ENCODE measurements at places on chromosomes 2 and 18. TPM values are rescaled to one million over a fixed set of nuclear protein-coding genes. Genes with fewer than 3 reads are reported as not detected.

GRCh38 chr2:238646281-238646680 lies 201.6 kb upstream of the TWIST2 start:
- no peak for DNase-seq

DNA sequence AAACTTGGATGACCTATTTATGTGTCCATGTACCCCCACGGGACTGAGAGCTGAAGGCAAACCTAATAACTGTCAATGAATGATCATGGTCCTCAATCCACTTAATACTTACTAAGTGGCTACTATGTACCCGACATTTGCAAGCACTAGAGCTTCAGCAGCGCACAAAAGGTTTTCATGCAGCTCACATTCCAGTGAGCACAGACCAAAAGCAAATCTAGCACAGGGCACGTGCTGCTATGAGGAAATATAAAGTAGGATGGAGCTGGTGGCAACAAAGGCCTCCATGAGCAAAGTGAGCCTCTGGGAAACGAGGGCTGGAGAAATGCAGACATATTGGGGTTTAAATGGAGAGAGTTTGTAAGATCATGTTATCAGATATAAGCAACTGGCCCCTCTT lies 3.5 kb downstream of the SLC40A1 start:
- DNase-seq = no peak

DNA sequence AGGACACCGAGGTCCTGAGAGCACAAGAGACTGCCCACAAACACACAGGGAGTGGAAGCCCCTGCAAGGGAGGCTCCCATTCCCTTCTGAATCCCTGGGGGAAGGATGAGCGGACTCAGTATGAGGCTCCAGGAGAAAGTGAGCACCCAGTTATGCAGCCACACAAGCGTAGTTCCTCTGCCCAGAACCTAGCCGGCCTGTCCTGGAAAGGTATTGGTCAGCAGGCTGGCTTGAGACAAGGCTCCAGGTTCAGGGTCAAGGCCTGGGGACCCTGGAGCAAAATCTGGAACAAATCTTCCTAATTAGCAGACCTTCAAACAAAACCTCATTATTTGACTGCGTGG lies 1.2 kb upstream of the CAPG start:
- DNase-seq = no peak

- DNase-seq = no peak
These were observed 33.6 kb upstream of the ATP6V1B1 start for GRCh38 chr2:70902067-70902442.

DNA sequence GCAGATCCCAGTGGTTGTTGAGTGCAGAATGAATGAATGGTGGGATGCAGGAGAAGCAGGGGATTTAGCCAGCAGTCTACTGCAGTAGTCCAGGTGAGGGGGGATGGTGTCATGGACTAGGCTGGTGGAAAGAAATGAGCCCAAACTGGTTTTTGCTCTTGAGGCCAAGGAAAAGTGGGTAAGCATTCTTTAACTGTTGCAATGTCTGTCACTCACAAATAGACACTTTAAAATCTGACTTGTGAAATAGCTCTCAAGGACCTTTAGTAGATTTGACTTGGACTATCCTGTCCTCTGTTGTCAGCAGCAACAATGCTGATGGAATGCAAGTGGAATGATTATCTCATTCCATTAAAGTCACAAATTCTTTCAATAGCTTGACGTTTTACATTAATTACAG lies 37.5 kb upstream of the STK17B start:
- DNase-seq = no peak

GRCh38 chr18:65403534-65403933 lies 347.3 kb upstream of the CDH7 start:
- DNase-seq = no peak

DNA sequence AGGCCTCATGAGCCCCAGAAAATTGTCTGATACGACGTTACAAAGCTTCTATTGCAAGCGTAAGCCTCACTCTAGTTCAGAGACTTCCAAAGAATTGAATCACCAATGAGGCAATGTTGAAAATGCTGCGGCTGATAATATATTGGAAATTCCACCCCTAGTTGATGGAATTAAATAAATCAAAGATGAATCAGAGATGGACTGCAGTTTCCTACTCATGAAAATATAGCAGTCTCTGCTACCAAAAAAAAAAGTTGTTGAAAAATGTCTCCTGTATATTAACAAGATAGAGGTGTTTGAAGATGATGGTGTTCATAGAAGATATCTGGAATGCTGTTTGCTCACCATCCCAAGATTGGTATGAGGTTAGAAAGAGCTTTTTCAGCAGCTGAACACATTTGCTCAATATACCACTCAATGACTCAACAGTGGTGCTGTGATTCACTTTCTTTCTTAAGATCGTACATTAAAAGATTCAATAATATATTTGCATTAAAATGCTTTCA lies 99.8 kb upstream of the ARHGAP28 start:
- DNase-seq = no peak

DNA sequence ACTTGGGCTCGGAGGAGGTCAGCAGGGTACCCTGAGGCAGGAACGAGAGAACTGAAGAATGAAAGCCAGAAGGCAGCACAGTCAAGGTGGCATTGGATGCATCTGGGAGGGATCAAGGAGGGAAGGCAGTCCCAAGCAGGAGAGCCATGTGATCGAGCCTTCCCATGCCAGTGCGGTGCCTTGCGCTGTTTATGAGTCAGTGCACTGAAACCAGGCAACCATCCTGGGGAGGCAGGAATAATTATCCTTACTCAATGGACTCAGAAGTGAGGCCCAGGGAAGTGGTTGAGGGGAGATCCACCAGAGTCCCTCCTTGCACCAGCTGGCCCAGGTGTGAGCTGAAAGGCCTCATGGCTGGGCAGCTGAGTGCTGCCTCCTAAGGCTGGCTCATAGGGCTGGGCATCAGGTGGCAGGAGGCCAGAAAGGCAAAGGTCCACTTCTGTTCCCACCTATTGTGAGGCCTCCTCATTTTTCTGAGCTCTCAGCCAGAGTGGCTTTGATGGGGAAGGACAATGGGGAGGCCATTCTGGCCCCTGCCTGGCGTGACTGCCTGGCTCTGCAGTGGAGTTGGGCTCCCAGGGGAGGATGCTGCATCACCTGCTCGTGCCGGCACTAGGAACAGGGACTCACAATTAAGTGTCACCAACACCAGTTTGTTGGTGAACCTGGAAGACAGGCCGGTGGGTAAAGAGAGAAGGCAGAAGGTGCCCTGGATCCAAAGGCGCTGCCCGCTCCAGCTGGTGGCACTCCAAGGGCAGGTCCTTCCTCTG lies 82.3 kb downstream of the TFCP2L1 start:
- peak; percentile 23 for DNase-seq

DNA sequence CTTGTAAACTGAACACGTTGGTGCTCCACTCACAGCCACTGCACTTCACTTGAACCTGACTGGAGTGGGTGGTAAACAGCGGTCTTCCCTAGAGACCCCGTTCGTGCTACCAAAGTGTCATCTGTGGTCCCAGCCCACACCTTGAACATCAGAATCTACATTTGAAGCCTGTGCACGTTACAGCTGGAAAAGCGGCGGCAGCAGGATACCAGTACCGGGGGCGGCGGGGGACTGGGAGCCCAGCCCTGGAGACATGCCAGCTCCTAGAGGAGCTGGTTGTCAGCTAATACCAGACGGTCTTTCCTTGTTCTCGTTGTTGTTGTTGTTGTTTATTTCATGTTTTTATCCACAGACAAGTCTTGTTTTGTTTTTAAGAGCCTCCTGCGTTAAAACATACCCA lies 156.7 kb downstream of the WDSUB1 start:
- DNase-seq = no peak

DNA sequence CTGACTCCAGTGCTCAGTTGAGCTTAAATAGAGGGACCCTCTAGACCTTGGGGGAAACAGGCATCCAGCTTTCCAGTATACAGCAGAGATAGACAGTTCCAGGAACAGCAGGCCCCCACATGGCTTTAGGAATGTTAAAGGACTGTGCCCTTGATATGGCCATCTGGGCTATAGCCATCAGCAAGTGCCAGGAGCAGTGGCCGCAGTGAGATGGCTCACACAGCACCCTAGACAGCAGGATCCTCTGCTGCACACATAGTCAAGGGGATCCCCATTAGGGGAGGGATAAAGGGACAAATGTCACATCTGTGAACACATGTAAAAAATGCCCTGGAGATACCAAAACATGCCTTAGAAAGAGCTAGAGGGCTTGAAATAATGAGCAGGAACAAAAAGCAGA lies 213.4 kb downstream of the PTH2R start:
- no peak for DNase-seq

DNA sequence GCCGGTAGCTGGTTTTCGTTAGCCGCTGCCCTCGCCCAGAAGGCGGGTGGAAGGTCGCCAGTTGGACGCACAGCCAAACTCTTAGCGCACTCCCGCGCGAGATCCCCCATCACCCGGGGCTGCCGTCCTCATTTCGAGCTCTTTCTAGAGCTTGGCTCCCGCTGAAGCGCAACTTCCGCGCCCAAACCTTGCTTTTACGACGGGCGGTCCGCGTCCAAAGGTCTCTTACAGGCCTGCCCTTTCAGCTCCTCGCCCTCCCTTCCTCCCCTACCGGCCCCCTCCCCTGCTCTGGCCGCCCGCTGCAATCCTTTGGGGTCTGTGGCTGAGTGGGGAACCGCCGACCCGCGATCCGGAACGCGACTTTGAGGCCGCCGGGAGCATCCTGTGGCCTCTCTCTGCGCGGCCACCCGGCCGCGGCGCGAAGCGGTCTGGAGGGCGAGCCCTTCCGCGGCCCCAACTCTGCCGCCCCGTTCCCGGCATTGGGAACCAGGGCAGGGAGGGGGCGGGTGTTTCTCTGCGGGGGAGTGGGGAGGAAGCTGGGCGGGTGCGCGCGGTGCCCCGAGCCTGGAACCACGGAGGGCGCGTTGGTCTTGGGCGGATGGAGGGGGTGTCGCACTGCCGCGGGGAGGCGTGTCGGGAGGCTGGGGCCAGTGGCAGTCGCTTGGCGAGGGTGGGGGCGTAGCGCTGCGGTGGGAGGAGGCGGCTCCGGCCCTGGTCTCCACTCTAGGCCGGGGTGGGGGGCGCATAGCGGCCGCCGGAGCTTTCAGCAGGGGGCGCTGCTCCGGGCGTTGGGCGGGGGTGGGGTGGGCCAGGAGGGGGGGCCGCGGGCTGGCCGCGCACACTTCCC lies at the start of gene GDF7:
GDF7 (plus strand) TSS at position 841 of the 847 bp plus-strand sequence. CDS start 96 bp downstream, outside the sequence.
- DNase-seq = no peak

- DNase-seq = peak; percentile 17
These were observed 43.2 kb downstream of the SLC5A7 start for GRCh38 chr2:108029496-108029895.

- DNase-seq = no peak
These were observed 17.1 kb downstream of the PSD4 start for GRCh38 chr2:113190871-113191270.

GRCh38 chr2:226427538-226428307 lies 371.9 kb downstream of the IRS1 start:
- DNase-seq = no peak

DNA sequence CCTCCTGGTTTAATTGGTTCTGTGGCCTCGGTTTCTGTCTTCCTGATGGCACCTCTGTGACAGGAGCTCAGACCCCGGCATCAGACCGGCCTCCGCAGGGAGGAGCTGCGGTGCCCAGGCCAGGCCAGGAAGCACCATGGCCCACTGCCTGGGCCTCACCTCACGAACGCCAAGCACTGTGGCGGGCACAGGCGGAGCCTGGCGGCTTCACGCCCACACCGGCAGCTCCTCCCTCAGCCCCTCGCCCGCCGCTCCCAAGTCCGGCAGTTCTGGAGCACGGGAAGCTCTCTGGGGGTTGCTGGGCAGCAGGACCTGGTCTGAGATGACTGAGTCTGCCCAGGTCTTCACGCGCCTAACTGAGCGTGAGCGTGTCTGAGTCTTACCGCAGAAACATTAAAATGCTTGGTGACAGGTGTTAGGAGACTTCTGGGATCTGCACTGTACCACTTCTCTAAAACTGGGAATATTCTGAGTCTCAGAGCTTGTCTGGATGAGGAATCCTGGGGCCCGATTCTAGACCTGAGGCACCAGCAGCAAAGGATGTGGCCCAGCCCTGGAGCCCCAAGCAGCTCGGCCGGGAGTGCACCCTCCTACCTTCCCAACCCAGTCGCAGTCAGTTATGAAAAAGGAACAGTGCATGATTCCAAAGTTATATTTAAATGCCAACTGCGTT lies 21.9 kb downstream of the RTP5 start:
- no peak for DNase-seq

DNA sequence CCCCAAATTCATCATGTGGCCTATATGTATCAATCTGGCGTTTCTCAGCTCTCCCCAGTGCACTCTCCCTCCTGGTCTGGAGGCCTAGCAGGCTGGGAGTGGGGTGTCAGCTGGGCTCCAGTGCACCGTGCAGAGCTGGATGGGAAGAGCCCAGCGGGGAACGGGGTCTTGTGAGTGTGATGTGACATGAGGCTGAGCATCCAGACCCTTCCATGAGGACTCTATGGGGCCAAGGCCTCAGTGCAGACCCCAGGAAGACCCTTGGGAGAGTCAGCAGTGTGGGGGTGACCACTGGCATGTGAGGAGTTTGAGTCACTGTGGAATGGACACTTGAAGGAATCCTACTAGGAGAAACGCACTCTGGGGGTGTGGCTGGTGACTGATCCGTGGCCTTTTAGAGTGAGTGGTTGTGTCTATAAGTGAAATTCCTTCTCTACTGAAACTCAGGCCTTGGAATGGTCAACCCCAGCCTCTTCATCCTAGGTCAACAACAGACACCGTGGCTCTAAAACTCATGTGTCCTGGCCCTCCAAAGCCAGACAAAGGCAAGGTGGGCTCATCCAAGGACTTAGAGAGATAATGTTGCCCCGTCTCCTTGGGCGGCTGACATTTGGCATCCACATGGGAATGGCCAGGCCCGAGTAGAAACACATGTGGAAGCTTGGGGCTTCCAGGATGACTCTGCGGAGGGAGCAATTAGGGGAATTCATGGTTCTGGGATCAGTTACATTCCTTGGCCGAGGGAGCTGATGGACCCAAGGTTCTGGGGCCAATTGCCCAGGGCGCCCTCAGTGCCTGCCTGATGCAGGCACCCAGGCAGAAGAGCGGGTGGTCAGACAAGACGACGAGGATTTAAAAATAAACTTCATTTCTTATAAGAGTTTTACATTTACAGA lies 156.0 kb upstream of the TWIST2 start:
- DNase-seq = no peak

DNA sequence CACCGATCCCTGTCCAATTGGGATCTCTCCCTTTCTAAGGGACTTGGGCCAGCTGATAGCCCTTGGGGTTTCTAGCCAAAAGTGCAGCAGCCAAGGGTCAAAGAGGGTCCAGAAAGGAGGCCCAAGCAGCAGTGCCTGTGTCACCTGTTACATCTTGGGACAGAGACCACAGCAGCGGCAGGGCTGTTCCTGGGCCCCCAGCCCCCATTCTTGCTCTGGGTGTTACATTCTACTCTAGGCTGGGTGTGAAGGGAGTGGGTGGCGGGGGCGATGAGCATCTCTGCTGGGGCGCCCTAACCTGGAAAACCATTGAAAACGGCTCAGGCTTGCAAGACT lies 1.2 kb downstream of the PAX3 start:
- no peak for DNase-seq

GRCh38 chr2:3481736-3482362 lies 37.5 kb downstream of the ADI1 start:
- DNase-seq = no peak

- peak; percentile 75 for DNase-seq
These were observed 127.0 kb downstream of the ST6GAL2 start for GRCh38 chr2:106758901-106759497.

The SERPINB2 gene
- total RNA-seq = not detected

The ITPRIPL1 gene
- 3.9 TPM for total RNA-seq

The FAM210A gene
- total RNA-seq = 1.4 TPM

The RPE gene
- total RNA-seq = 20.0 TPM

The ARHGAP15 gene
- 66.3 TPM for total RNA-seq

The DNAH7 gene
- total RNA-seq = 3.3 TPM

The INHBB gene
- 0.37 TPM for total RNA-seq

The GCA gene
- 26.3 TPM for total RNA-seq

The DHRS9 gene
- 2.6 TPM for total RNA-seq

The THSD7B gene
- total RNA-seq = 4.4 TPM

The MC4R gene
- not detected for total RNA-seq

The OTOS gene
- not detected for total RNA-seq

Measured in stomach (tissue), 19 donors.